ENCODE measurements at places on chromosomes 3 and 15. TPM values are rescaled to one million over a fixed set of nuclear protein-coding genes. Genes with fewer than 3 reads are reported as not detected.

DNA sequence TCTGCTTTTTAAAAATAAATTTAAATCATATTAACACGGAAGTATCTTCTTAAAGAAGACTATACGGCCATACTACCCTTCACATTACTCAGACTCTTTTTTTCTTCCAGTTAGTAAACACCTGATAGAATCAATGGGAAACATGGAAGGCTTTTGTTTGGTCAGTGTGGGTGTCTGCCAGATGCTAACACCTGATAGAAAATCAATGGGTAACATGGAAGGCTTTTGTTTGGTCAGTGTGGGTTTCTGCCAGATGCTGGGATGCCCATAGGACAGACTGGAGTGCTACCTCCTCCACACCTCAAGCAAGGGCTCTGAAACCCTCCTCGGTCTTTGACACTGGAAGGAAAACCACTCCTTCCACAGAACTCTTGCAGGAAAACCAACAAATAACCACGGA, 29.2 kb downstream of the HACL1 start:
- no peak for ATAC-seq

GRCh38 chr3:39000008-39000450, 51.7 kb downstream of the SCN11A start:
- peak; percentile 62 for ATAC-seq

GRCh38 chr3:9036404-9037131, 73.3 kb upstream of the RAD18 start:
- peak; percentile 38 for ATAC-seq

GRCh38 chr15:52114261-52115055, 1.9 kb upstream of the BCL2L10 start:
- ATAC-seq = no peak

GRCh38 chr15:32824777-32825176, 107.0 kb downstream of the GREM1 start:
- no peak for ATAC-seq

DNA sequence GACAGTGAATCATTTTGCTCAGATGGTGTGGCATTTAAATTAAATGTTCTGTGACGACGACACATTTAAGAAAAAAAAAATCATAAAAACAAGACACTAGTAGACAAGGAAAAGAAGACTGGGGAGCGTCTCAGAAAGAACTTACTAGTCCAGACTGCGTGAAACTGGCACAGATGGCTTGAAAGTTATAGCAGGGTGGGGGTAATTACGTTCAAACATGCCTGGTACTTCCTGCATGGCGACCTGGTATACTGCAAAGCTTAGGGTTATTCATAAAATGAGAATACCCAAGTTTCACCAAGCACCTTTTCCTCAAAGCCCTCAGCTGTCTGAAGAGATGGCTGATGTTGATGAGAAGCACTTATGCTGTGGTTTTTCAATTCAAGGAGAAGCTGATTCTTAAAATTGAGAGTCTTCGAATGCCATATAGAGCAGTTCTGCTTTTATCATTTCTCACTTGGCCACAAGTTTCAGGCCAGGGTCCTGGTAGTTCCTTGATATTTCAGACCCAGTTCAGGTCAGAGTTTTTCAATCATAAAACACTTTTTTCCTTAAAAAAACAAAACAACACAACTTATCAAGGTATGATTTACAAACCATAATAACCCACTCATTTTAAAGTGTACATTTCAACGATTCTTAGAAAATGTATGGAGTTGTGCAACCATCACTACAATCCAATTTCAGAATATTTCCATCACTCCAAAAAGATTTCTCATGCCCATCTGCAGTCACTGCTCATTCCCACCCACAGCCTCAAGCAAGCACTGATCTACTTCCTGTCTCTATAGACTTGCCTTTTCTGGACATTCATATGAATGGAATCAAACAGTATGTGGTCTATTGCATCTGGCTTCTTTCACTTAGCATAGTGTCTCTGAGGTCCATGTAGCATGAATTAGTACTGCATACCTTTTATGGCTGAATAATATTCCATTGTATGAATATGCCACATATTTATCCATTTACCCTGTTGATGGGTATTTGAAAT, 24.7 kb downstream of the PCOLCE2 start:
- peak; percentile 30 for ATAC-seq

GRCh38 chr15:61564785-61565184, 335.7 kb upstream of the RORA start:
- no peak for ATAC-seq

DNA sequence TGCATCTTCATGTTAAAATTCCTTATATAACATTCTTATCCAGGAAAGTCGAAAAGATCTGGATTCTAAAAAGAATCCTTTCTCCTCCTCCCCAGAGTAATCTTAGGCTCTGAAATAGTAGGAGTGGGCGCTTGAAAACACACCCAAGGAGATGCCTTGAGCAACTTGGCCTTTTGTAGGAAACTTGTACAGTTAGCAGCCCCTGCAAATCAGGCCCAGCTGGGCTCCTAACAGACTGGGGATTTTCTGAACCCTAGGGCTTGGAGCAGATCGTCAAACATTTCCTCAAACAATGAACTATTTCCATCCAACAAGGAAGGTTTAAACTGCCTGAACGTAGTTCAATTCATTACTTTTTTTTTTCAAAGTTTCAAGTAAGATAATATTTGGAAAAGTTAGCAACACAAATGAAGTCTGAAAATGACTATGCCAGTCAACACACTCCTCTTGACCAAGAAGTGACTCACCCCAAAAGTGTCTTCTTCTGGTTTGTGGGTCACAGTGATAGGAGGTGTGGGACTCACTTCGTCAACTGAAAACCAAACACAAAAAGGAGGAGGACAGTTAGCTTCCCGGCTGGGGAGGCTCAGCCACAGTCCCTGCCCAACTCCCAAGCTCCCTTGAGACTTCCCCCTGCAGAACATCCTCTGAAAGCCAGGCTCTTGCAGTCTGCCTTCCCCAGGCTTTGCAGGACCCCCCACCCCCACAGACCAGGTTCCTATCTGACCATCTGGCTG, 129.7 kb downstream of the NTRK3 start:
- ATAC-seq = no peak

GRCh38 chr3:119296727-119297122, 2.5 kb downstream of the ARHGAP31 start:
- ATAC-seq = no peak

- ATAC-seq = no peak
These were observed 85.9 kb upstream of the CSPG5 start for GRCh38 chr3:47664519-47664918.

DNA sequence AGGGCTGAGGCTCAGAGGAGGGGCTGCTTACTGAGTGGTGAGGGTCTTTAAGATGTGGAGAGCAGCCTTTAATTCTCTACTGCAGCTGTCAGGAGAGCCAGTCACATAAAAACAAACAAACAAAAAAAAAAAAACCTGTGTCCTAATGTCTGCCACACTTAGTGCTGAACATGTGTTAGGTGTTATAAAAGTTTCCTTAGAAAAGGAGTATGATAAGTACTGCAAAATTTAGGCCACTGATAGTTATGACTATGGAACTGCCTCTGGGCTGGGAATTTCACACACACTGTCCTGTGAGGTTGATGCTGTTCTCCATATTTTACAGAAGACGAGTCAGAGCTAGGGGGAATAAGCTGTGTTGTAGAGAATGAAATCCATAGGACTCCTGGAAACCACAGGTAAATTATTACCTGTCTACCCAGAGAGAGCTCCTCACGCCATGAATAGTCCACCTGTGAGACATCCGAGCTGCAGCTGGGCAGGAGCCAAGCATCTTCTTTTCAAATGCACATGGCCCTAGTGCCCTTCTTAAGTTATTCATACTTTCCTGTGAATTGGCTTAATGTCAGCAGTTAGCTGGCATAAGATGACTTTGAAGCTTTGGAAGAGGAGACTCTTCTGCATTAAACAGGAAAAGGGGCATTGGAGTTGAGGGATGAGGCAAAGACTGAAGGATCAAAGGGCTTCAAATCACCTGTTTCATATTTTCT, 34.5 kb upstream of the SKOR1 start:
- ATAC-seq = no peak

GRCh38 chr3:9553021-9553947, at the start of gene LHFPL4:
Gene LHFPL4 (minus strand): TSS chr3:9553822. CDS start chr3:9552679, 1,143 bp downstream.
- no peak for ATAC-seq

DNA sequence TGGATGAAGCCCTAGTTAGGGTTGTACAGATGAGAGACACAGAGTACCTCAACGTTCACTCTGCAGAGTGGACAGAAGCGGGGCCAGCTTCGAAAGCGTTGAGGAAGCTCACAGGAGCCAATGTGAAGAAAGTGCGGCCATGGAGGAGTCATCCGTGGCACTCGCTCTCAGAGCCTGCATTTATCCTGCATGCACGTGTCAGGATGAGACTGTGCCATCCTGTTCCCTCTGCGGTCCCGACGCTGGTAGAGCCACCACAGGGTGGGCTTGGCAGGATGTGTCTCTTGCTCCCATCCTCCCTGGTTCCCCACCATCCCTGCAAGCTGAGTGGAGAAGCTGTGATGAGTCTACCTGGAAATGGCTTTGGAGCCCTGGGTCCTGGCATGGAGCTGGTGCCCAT, 39.3 kb downstream of the KLHL25 start:
- ATAC-seq = no peak

DNA sequence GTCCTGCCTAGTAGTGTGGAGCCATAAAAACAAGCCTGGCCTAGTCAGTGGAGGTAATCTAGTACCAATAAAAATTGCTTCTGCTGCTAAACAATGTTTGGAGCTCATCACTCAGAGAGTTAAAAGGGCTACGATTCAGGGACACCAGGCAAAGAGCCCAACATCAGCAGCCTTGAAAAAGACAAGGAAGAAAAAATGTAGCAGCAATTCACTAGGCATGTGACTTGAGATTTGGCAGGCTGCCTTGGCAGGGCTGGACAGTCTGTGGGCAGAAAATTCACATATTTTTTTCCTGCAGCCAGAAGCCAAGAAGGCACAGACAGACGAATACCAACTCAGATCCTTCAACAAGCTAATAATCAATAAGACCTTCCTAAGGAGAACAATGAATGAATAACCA, 47.2 kb downstream of the IGSF11 start:
- ATAC-seq = no peak

GRCh38 chr15:38091078-38091645, 156.7 kb downstream of the TMCO5A start:
- no peak for ATAC-seq

GRCh38 chr15:70781236-70781635, 17.9 kb upstream of the UACA start:
- ATAC-seq = peak; percentile 97

GRCh38 chr15:31305375-31305774, 21.3 kb upstream of the KLF13 start:
- ATAC-seq = no peak

DNA sequence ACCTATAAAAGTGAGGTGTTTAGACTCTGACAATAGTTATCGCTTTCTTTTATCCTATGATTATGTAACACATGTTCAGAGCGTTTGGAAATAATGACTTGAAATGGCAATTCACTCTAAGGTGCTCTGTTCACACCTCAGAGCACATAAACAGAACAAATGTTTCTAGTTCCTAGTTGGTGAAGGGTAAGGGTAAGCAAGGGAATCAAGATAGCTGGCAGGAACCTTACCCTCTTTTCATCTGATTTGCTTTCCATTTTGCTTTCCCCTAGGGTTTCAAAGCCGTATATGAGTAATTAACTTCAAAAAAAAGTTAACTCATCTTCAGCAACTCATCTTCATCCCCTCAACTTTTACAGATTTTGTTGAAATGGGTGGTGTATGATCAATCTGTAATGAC, 2.3 kb upstream of the ATOSA start:
- no peak for ATAC-seq

GRCh38 chr15:62756326-62756994, 286.1 kb upstream of the TPM1 start:
- ATAC-seq = no peak

DNA sequence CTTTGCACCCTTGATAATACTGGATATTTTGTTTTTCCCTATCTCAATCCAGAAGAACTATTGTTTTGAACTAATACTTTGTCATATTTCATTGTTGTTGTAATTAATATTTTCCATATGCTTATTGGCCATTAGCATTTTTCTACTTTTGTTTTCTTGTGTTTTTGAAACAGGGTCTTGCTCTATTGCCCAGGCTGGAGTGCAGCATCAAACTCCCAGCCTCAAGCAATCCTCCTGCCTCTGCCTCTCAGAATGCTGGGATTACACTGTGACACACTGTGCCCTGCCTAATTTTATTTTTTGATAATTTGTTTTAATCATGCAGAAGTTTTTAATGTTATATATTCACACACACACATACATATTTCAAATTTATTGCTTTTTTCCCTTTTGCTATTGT, 3.4 kb upstream of the RPS27L start:
- ATAC-seq = no peak

DNA sequence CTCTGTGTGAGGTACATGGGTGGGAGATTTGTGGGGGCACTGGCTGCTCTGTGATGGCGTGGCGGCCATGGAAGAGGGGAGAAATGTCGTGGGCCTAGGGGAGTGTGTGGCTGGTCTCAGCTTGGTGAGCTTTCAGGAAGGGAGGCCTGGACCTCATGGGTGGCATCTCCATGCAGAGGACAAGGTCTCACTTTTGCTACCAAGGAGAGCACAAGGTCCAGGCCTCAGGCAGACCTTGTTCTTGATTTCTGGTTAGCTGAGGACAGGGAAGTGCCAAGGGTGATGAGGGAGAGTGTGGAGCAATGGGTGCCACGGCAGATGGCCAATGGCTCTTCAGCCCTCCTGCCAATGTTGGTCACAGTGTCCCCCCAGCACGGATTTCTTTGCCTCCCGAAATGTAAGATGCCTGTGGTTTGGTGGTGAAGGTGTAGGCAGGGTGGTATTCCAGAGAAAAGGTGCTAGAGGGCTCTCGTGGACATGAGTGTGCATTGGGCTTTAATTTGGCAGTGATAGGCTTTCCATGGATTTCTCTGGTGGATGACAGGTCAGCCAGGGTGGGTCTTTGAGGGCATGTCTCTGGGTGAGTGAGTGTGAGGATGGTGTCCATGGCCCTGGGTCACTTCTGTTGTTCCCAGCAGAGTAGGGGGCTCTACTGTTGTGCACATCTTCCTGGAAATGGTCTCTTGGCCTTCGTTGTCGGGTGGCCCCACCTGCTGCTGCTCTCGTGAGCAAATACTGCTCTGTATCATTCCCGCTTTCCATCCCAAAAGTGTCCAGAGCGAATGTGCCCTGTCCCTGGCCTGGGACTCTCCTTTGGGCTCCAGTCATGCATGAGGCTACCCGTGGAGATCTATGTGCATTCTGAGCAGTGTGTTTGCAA, 108.0 kb downstream of the SNRPN start:
- no peak for ATAC-seq

- ATAC-seq = peak; percentile 78
These were observed 517.7 kb upstream of the TBL1XR1 start for GRCh38 chr3:177714945-177715344.

DNA sequence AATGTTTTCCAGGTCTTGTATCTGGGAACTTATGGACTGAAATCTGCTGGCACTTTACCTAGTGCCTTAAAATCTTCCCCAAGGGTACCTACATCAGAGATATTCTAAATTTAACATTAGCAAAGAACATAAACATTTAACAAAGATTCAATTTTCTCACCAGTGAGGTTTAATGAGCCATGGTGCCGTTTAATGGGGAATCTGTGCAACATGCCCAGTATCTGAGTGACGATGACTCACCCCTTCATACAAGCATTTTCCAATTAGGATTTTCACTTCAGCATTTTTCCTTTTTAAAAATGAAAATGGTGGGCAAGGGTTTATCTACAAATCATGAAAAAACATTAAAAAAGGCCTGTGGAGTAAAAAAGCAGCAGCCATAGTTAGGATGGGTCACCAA, 189.4 kb downstream of the SLC9A9 start:
- ATAC-seq = no peak

- ATAC-seq = peak; percentile 89
These were observed 49.2 kb downstream of the SLC15A2 start for GRCh38 chr3:121943431-121943830.

GRCh38 chr3:126549861-126550487, 8.8 kb downstream of the C3orf22 start:
- no peak for ATAC-seq

Gene SEMA3B
- total RNA-seq = 2.4 TPM

Gene TMC3
- not detected for total RNA-seq

Gene CCR3
- not detected for total RNA-seq

Gene FEZF2
- total RNA-seq = not detected

Gene SOX14
- total RNA-seq = not detected

All from esophagus mucosa (tissue), 1 donor.